ENCODE measurements at places on chromosomes 16 and 17. TPM values are rescaled to one million over a fixed set of nuclear protein-coding genes. Genes with fewer than 3 reads are reported as not detected.

Gene RNF222
- not detected for total RNA-seq

Gene HOXB9
- not detected for total RNA-seq

Gene MTSS2
- 13.6 TPM for total RNA-seq

Gene NHERF2
- total RNA-seq, result 34.4 TPM

Gene TBC1D3H
- total RNA-seq, result not detected

Gene LYRM1
- total RNA-seq, result 53.6 TPM

Gene TP53TG3B
- not detected for total RNA-seq

Gene RHBDF2
- total RNA-seq, result 3.0 TPM

Gene LITAFD
- total RNA-seq, result not detected

Gene SPHK1
- 18.4 TPM for total RNA-seq

Gene NHLRC4
- 4.7 TPM for total RNA-seq

Gene ACSM2A
- total RNA-seq, result not detected

Gene FCSK
- total RNA-seq, result 9.6 TPM

Gene TMC7
- 0.52 TPM for total RNA-seq

Gene EXOC3L1
- 0.34 TPM for total RNA-seq

Gene SP6
- total RNA-seq, result under 0.01 TPM

Gene PLLP
- total RNA-seq, result 0.16 TPM

Gene APOH
- not detected for total RNA-seq

Gene RHBDL3
- total RNA-seq, result 0.17 TPM

Data from bronchial smooth muscle cell (primary cell).